ENCODE measurements at places on chromosomes 5 and 9. TPM values are rescaled to one million over a fixed set of nuclear protein-coding genes. Genes with fewer than 3 reads are reported as not detected.

The LMX1B gene
- total RNA-seq: 5.6 TPM

The ALDH1A1 gene
- total RNA-seq: 28.8 TPM

- DNase-seq: no peak
Observed at GRCh38 chr5:169157064-169157463, 143.9 kb downstream of the SLIT3 start.

The SMIM32 gene
- total RNA-seq: not detected
